Astrocyte of the cerebellum (primary cell): ENCODE measurements at places on chromosomes 4 and X.
A peak's percentile ranks its signal among the peaks of the same experiment; 100 is the strongest.

- DNase-seq, result no peak
Observed at GRCh38 chr4:101857176-101857575, 66.6 kb downstream of the BANK1 start.

GRCh38 chrX:48920718-48921104 is 1.9 kb upstream of the PIM2 start:
- DNase-seq, result no peak

DNA sequence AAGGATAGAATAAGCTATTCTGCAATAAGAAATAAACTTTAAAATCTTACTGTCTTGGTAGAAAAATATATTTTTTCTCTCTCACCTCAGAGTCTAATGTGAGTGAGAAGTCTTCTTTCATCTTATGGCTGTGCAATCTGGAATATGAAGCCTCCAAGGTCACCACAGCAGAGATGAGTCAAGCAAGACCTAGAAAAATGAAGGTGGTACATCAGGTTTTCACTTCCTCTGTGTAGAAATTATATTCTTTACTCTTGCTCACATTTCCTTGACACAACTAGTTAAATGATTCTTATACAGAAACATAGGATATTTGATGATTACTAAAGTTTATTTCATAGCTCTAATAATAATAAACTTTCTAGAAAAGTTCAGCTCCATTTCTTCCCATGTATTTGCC is 211.4 kb downstream of the CXXC4 start:
- no peak for DNase-seq

- DNase-seq, result no peak
Observed at GRCh38 chr4:177287255-177287654, 22.4 kb upstream of the NEIL3 start.

DNA sequence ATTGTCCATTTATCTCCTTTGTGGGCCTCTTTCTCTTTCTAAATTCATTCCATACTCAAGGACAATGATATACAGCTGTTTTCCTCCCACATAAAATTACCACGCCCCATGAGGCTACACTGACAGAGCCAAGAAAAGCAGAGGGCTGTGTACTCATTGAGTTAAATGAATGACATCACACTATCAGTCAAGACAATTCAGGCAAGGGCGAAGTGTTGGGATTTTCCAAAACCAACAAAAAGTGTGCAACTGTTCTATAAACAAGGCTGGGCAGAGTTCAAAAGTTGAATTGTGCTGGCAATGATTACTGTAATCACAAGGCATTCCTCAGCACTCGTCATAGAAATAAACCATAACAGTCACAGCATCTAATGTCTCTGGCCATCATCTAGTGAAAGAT is 799.6 kb upstream of the DIAPH2 start:
- DNase-seq, result peak; percentile 55

DNA sequence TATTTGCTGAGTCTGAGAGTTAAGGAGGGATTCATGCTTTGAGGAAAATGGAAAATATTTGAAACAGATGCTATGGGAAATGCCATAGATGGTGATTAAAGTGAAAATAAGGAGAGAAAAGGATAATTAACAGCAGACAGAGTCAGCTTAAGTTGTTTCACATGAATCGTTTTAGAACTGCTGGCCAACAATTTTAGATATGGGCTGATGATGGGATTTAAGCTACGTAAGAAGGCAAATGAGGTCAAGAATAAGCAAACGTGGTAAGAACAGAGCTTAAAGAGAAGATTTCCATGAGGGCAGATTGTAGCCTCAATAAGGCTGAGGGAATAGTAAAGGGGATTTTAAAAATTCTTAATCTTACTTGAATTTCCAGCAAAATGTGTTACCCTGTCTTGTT is 77.9 kb downstream of the MFAP3L start:
- DNase-seq, result no peak

DNA sequence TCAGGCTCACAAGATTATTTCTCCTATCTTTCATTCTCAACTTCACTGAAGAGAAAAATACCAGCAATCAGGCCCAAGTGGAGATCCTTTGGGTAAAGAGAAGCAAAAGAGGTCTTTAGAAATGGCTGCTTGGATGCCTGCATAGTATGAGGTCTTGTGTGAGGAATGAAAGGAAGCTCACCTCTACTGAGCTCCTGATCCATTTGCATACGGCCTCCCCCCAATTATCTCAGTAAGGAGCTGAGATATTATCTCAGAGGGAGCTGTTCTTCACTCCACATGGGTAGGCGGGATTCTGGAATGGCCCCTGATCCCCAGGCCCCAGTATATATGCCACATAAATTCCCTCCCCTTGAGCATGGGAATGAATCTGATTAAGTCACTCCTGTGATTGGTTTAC is 75.8 kb downstream of the EVC2 start:
- DNase-seq, result no peak

- no peak for DNase-seq
Observed at GRCh38 chr4:112884406-112884805, 165.0 kb upstream of the ANK2 start.
